HepG2 (cell line): ENCODE measurements at places on chromosomes 2 and 18. TPM values are rescaled to one million over a fixed set of nuclear protein-coding genes. Genes with fewer than 3 reads are reported as not detected.

The NEU2 gene
- total RNA-seq: not detected in 2 replicates

DNA sequence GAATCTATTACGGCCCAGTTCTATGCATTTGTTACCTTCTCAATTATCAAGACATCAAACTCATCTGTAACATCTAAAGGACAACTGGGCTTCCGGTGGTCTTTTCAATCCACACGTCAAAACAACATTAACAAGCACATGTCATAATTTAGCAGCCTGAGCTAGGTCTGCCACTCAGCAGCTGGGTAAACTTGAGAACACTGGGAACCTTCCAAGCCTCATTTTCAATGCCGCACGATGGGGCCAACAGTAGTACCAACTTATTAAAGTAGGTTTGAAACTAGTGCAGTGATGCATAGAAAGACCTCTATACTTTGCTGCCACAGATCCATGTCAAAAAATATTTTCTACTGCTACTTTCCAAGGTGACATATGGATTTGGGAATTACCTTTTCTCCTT is 60.4 kb downstream of the COL4A4 start:
- no peak for DNase-seq

DNA sequence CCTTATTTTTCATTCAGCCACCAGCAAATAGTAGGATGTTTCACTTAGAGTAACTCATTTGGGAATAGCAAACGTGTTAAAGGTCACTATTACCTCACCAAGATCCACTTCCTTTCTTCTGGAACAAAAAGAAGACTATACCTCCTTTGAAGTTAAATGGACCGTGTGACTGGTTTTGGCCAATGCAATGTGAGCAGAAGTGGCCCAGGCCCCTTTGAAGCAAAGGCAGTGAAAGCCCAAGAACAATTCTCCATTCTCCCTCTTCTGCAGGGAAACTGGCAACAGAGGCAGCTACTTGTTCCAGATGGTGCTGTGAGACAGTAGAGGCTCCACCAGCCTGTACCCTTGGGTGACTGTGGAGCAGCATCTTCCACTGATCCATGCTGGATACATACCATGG is 11.3 kb upstream of the MALL start:
- DNase-seq: peak; percentile 25

The SULT1C4 gene
- 1.3 and 2.6 TPM in 2 replicates for total RNA-seq
